ENCODE measurements at places on chromosomes 5 and 9.
A peak's percentile ranks its signal among the peaks of the same experiment; 100 is the strongest.

DNA sequence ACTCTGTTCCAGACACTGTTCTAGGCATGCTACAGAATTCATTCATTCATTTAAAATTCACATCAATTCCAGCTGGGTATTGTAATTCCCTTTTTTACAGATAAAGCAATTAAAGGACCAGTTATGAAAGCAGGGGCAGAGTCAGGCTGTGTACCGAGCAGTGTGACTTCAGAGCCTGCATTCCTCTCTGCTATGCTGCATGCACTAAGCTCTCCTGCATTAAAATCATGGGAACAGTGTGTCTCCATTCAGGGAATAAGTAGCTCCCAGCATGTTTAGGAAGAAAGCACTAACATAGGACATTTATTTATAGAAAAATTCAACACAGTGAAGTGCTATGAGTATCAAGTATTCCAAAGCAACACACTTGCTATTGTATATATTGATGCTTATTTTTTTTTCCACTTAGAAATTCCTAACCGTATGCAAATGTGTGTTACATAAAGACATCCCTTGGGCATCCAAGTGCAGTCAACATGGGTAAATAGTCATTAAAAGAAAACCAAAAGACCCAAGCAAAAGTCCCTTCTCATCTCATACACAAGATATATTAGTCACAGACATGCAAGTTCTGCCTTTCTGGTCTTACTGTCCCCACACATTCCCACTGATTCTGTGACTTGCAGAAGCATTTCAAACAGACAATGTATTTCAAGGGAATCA lies 173.7 kb downstream of the GABRB2 start:
- DNase-seq, result no peak

GRCh38 chr5:142145106-142145900 lies 36.7 kb downstream of the NDFIP1 start:
- peak; percentile 60 for DNase-seq

DNA sequence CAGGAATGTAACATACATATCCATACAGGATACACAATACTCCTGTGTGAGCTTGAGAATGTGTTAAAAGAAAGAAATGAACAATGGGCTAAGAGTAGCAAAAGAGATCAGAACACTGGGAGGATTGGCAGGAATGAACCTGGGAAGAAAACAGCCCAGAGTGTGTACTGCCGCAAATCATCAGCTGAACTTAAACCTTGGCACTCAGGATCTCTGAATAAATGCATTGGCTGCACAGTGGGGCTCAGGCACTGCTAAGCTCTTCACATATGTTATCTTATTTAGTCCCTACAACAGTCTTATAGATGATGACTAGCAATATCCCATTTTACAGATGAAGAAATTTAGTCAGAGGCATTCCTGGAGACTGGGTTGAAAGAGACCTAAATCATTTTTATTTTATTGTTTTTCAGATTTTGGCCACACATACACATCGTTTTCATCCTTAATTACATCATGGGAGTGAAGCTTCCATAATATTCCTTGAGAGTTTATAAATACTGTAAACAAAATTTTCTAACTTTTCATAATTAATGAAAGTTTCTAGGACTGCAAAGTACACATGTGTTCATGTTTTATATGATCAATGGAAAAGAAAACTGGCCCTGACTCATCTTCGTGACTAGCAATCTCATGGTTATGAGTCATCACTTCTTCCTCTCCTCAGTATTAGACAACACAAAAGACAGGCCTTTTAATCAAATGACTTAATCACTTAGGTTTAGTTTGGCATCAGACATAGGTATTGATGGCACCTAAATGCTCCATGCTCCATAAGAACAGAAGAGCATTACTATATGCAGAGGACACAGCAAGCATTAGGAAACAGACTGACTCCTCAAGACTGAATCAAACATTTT lies 59.2 kb downstream of the CDH18 start:
- no peak for DNase-seq

DNA sequence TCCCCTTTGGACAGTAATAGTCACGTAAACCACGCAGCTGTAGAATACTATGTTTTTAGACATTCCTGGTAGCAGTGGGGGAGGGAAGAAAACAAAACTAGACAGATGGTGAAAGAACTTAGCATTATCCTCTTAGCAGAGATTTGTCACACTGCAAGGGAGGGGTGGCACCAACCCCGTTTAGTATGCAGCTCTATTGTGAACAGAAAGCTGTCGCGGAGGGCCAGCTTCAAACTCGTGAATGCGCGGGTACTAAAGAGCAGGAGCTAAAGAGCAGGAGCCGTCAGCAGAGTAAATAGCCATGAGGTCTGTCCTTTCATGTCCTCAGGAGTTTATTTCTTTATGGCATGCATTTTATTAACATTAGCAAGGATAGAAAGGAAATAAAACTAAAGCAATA lies 141.9 kb upstream of the SLC12A2 start:
- DNase-seq, result no peak

DNA sequence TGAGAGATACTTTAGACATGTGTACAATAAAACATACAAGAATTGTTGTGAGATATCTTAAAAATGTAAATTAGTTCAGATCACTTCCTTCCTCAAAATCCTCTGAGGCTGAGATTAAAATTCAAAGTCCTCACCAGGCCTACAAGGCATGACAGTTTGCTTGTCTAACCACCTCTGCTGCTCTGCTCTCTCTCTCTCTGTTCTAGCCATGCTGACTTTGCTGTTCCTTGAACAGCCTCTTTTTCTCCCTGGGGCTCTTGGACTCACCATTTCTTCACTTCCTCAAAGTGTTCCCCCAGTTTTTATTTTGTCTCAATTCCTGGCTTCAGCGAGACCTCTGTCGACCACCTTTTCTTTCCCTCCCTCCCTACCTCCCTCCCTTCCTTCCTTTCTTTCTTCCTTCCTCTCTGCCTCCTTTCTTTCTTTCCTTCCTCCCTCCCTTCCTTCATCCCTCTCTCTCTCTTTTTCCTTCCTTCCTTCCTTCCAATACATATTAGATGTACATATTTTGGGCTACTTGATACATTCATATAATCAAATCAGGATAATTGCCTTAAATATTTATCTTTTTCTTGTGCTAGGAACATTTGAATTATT lies 27.0 kb downstream of the CATSPER3 start:
- DNase-seq, result no peak

- DNase-seq, result no peak
Observed at GRCh38 chr5:51396797-51397196, 13.5 kb downstream of the ISL1 start.

GRCh38 chr5:172554562-172554961 lies 86.5 kb upstream of the NEURL1B start:
- DNase-seq, result no peak

DNA sequence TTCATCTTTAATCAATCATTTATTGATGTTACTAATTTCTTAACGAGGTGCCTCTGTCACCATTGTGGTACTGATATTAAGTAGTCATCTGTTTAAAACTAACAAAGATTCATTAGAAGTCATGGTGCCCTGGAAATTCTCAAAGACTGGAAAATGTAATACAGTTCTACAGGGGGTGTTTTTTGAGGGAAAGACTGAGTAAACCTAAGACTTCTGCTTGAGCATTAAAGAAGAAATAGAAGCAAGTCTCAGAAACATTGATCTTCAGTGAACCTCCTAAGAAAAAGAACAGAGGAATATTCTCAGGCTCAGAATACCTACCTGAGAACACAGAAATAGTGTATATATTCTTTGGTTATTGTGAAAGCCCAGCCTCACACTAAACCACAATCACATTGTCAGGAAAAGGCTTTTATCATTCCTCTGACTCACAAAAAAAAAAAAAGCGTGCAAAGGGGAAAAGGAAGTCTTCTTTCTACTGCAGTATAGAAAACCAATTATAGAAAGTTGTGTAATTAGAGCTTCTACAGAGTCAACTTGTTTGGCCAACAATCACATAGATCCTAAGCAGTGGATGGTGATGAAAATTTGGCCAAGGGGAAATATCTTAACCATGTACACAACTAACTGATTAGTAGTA lies 60.8 kb downstream of the HINT1 start:
- DNase-seq, result no peak

DNA sequence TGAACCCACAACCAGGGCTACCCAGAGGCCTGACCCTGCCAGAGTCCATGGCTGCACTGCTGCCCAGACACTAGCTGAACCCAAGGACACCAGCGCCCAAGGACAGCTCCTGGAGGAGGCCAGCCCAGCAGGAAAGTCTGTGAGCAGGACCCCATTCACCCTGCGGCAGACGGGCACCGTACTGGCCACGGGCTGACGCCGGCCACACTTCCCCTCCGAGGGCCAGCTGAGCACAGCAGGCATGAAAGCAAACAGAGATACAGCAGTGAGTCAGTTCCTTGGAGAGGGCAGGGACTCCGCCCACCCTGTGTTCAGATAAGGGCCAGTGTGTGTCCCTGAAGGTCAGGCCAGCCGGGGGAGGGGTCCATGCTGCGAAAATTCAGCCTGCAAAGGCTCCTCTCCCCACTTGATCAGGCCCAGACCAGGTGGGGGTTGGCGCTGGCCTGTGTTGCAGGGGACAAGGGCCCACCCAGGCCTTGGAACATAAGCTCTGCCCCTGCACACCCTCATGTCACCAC lies 3.2 kb downstream of the RNF208 start:
- no peak for DNase-seq

GRCh38 chr9:121227862-121228261 lies 26.2 kb upstream of the RAB14 start:
- DNase-seq, result no peak

DNA sequence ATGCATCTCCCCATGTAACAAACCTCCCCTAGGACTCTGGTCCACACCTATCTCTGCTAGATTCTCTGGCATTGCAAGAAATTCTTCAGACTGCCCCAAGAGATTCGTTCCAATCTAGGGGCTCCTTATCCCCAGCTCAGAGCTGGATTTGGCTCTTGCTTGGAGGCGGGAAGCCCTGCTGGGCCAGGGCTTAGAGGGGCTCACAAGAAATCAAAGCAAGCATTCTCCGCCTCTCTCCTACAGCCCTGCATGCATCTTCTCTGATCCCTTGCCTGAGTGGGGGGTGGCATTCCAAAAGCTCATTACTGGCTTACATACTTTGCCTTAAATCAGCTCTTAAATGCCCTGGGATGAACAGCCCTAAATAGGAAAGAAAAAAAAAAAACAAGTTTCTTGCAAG lies 75.8 kb downstream of the KCNIP1 start:
- DNase-seq, result peak; percentile 32

All from NT2/D1 (cell line).